ENCODE measurements at places on chromosomes 3 and 15.

- no peak for DNase-seq
Observed at GRCh38 chr3:24533561-24534193, 39.0 kb upstream of the THRB start.

DNA sequence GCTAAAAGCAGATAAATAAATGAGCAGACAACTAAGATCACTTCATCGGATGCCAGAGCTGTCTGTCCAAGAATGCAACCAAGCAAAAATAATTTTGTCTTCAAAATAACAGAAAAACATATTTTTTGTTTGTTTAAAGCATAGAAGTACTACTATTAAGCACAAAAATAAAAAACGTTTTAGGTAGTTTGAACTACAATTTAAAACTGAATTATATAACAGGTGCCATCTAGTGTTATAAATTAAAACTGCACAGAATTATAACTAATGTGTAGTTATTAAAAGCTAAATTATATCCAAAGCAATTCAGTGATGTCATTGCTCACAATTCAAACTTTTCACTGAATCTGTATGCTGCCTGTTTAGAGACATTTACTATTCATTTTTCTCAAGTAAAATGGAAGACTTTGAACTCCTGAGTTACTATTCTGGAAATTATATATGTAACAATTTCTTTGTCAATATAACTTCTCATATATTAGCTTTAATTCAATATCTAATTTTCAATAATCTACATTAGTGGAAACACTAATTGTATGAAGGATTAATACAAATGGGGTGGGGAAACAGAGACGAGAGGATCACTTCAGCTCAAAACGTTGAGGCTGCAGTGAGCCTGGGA lies 29.5 kb downstream of the LINS1 start:
- no peak for DNase-seq

DNA sequence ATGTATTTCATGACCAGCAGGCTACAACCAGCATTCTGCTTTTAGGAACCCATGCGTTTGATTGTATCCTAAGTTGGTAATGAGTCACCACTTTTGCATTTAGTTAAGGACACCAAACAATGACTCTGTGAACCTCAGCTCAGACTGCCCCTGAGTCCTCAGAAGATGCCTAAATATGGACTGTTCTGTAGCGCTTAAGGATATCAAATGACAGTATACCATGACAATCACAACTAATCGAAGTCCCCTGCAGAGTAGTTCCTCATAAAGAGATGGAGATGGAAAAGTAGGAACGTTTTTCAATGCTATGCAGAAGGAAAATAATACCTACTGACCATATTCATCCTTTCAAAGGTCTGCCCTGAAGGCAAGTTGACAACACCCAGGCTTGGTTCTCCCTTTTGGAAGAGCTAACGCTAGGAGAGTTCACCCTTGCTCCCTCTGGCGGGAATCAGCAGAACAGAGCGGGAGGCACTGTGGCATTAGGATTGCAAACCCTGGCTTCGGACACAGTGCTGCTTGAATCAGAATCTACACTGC lies 508.6 kb downstream of the FHIT start:
- DNase-seq: no peak

DNA sequence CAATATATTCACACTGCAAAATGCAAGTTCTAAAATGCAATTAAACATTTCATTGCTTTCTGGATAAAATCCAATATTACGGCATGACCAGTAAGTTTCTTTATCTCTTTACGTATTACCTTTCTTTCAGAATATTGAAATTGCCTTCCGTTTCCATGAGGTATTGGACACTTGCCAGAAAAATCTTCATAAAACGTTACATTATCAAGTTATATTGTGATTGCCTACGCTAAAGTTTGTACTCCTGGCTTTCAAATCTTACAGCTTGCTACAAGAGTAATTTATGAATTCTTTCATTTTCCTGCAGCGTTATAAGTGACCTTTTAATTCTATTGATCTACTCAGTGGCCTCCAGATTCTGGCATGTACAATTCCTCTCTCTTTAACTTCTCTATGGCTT lies 1349.3 kb downstream of the OTOL1 start:
- no peak for DNase-seq

DNA sequence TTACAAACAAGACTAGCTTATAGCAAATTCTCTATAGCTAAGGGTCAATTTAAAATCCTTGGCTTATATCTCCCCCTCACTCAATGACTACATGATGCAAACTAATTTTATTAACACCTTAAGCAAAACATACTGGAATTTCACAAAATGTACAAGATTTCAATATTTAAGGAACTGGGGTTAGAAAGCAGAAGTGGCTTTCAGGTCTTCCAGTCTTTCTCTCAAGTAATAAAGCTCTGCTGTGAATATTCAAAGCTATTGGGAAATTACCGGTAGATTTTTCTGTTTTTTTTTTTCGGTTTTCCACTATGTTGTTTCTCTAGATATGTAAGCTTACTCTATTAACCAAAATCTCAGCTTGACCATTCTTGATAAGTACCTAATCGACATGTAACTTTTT lies 3.9 kb downstream of the EPM2AIP1 start:
- DNase-seq: no peak

DNA sequence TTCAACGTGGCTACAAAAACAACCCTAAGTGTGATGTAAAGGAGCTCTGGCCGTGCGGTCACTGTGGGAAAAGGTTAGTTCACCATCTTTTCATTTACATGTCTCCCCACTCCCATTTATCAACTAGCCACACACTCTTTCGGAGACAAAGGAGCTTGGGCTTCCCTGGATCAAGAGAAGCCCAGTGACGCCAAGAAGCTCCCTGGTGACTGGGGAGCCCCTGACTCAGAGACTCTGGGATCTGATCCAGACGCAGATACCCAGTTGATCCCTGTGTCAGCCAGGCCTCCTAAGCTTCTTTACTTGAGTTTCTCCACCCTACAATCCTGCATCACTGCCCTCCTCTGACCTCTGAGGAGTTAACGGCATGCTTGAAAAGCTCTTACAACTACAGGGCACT lies 43.9 kb downstream of the HEG1 start:
- no peak for DNase-seq

DNA sequence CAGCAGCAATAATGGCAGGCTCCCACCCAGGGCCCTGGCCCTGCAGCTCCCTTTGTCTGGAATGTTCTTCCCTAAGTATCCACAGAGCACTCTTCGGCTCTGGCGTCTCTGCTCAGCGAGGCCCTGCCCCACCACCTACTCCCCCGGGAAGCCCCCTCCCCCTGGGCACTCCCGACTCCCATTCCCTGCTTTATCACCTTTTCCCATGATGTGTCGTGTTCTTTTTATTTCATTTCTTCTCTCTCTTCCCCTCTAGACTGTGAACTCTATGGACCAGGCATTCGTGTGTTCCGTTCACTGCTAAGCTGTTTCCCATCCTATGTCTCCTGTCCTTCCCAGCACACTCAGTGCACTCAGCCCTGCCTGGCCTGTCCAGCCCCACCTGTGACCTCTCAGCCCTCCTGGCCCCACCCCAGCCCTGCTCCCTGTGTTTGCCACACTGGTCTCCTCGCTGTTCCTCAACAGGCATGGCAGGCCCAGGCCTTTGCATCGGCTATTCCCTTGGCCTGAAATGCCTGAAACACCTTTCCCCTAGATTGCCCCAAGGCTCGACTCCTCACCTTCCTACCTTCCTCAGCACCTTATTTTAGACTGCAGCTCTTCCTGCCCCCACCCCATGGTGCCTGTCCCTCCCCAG lies 107.4 kb downstream of the TPRA1 start:
- DNase-seq: no peak

DNA sequence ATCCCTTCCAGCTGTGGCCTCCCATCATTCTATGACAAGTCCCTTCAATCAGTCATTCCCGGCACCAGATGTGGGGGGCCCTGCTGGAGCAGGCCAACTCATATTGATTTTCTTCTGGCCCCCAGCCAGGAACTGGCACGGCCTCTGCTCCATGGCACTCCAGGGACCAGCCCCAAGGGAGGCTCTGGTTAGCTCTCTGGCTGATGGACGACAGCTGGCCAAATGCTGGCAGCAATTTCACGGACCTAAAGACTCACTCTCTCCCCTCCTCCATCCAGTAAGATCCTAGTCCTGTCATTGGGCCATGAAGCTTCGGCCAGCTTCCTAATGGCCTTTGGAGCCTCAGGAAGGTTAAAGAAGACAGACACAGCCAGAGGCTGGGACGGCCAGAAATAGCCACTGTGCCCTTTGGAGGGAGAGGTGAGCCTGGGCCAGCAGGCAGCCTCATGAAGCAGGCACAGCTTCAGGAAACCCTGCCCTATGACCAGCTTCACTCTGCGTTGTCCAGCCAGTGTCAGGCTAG lies 131.0 kb downstream of the MEX3B start:
- DNase-seq: no peak

- no peak for DNase-seq
Observed at GRCh38 chr15:95329362-95329761, 1001.1 kb upstream of the NR2F2 start.

DNA sequence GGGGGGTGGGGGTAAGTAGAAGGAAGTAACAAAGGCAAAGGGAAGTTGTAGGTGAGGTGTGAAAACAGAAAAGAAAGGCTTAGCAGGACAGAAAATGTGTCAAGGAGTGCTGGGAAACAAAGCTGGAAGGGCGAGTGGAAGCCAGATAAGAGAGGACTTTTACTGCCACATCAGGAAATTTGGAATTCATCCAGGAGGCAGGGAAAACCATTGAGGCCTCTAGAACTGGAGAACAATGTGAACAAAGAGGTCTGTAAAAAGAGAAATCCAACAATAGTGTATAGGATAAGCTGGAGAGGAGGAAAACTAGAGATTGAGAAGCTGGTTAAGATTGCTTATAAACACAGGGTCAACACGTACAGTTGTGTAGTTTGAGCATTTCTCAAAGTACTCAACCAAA lies 116.6 kb downstream of the NTRK3 start:
- DNase-seq: no peak
